ENCODE measurements at places on chromosomes 11 and 22.

DNA sequence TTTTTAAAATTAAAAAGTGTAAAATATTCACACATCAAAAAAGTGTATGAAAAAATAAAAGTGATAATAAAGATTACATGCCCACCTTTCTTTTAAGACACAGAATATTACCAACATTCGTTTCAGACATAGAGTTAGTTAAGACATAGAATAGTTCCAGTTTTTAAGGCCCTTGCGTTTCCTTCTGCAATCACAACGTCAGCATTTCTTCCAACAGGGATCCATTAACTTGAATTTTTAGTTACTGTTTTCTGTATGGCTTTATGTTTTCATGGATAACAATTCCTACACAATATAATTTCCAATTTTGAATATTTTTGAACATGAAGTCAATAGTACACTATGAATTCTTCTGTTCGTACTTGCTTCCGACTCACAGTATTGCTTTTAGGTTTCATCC is 170.8 kb upstream of the C11orf87 start:
- DNase-seq = no peak

GRCh38 chr11:2838091-2838490 is 47.5 kb downstream of the CDKN1C start:
- no peak for DNase-seq

- no peak for DNase-seq
Measured at GRCh38 chr11:19258641-19259230, 18.0 kb upstream of the E2F8 start.

- peak; percentile 81 for DNase-seq
Measured at GRCh38 chr11:57639321-57640067, 10.2 kb downstream of the YPEL4 start.

DNA sequence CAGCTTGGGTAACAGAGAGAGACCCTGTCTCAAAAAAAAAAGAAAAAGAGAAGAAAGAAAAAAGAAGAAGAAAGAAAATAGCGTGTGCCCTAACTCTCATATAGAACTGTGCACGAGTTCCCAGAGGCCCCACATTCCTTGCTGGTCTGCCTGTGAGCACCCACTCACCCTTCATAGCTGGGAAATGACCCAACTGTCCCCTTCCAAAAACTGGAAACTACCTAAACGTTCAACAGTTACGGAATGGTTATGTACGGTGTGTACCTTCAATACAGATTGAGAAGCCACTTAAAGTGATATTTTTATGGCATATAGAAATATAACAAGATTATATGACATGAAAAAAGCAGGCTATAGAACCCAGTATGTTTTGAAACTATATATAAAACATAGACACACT is 82.0 kb downstream of the PARVA start:
- DNase-seq = no peak

GRCh38 chr11:13223112-13223511 is 54.5 kb upstream of the BMAL1 start:
- no peak for DNase-seq

DNA sequence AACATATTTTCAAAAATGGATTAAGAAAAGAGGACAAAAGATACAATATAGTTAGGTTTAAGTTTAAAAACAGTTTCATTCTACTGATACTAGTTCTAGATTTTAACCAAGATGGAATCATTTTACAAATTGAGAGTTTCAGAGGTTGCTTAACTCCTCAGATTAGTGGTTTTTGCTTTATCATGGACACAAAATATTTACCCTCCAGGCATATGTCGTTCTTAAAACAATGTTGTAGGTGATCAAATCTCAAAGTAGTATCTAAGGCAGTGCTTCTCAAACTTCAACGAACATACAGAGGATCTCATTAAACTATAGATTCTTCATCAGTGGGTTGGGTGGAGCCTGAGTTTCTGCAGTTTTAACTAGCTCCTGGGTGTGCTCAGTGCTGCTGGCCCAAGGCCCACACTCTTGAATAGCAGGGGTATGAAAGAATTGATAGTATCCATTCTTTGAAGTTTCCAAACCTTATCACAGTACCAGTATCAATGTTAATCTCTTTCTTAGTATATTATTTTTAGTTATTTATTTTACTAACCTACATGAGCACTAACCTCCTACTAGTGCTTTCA is 48.0 kb downstream of the YAP1 start:
- no peak for DNase-seq

- peak; percentile 1 for DNase-seq
Measured at GRCh38 chr11:30960387-30960992, 374.3 kb upstream of the MPPED2 start.

DNA sequence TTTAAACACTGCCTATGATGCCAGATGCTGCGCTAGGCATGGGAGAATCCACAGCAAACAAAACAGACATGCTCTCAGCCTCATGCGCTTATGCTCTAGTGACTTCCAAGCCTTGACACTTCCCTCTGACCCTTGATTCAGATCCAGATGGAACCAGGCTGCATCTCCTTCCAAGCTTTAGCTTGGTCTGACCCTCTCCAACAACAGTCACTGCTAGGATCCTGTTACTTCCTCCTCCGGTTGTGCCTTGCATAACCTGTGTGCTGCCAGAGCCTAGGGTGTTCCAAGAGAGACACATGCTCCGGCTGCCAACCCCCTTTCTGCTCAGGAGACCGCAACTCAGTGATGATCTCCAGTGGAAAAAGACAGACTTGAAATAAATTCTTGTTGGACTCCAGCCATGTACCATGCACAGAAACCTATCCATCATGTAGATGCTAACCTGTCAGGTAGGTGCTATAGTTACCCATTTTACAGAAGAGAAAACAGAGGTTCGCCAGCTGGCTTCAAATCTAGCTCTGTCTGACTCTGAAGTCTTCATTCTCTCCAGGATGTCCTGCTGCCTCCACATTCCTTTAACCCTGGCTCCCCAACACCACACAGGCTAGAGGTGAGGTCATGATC is 136.3 kb upstream of the TEAD1 start:
- DNase-seq = no peak

DNA sequence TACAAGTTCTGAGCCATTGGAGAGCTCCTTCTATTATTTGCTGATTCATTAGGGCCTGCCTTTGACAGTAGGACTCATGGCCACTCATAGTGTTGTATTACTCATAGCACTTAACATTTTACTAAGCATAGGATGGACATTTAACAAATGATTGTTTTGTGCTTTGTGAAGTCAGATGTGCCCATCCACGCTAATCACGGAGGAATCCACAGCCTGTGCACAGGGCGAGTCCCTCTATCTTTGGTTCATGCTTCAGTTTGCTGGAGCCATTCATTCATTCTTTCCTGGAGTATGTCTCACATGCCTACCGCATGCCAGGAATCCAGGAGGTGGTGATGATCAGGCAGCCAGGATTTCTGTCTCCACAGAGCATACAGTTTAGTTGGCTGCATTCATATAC is 254.1 kb downstream of the NTM start:
- no peak for DNase-seq

GRCh38 chr11:61855939-61856680 is 28.0 kb downstream of the FADS2 start:
- no peak for DNase-seq

DNA sequence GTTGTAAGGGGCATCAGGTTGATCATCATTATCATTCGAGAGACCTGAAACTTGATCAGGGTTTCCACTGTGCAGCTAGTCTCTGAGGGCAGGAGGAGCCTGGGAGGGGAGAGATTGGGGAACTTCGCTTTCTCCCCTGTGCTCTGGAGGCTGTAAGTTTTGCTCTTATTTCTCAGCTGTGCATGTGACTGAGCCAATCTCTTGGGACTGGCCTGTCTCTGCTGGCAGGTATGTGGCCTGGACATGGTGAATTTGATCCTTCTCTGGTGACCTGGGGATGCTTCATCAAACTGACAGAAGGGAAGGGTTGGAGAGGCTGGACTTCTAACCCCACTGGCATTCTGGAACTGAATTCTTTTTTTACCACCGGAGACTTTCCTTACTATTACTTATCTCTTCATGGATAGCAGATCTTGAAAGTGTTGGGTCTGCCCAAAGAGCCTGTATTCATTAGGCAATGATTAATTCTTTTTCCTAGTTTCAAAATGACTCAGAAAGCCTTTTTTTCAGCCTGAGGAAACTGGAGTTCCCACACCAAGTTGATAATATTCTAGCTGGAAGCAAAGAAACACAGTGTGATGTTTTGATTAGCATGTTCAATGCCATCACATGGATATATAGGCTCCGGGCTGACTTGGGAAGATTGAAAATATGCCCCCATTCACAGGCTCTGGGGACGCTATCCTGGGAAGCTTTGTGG is 36.5 kb downstream of the TSPAN18 start:
- peak; percentile 77 for DNase-seq

DNA sequence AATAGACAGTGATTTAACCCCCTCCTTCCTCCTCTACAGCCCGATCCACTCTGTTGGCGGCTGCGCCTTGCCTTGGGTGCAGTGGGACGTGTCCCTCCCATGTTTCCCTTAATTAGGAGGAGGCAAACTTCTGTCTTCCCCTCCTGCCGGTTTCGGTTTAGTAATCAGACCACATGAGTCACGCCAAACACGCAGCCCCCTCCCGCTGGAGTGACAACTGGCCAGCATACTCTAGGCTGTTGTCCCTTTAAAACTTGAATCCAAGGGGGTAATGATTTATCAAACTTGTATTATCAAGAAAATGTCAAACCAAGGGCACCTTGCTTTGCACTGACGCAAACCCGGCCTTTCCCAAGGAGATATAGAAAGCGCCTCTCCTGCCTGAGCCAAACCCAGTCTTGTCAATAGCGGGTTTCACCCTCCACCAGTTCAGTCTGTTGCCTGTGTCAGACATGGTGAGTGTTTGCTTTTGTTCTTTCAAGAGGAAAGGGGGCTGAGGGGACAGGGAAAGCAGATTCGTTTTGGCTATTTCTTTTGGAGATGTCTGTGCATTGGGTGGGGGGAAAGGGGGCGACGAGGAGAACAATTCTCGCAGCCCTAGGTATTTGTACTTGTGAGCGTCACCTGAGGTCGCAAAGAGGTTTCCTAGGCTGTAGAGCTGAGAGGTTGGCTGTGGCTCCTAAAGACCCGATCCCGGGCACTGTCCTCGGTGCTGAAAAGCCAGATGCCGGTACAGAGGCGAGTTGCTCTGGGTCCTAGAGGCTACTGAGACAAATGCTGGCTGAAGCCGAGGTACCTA is at the start of gene SLC6A5:
TSS of gene SLC6A5 (plus strand) at position 388 of the 799 bp plus-strand sequence. CDS start at position 453, 65 bp downstream.
- peak; percentile 19 for DNase-seq

DNA sequence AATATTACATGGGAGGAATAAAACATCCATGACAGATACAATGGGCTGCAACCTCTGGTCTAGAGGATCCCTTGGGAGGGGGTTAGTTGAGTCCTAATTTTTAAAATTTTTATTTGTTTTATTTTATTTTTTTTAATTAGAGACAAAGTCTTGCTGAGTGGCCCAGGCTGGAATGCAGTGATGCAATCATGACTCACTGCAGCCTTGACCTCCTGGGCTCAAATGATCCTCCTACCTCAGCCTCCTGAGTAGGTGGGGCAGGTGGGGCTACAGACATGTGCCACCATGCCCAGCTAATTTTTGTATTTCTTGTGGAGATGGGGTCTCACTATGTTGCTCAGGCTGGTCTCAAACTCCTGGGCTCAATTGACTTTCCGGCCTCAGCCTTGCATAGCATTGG is 43.1 kb downstream of the FDX1 start:
- DNase-seq = peak; percentile 29

- DNase-seq = no peak
Measured at GRCh38 chr11:124075841-124076651, 34.9 kb upstream of the OR10G7 start.

- DNase-seq = no peak
Measured at GRCh38 chr11:119180729-119181676, 4.3 kb upstream of the NHERF4 start.

DNA sequence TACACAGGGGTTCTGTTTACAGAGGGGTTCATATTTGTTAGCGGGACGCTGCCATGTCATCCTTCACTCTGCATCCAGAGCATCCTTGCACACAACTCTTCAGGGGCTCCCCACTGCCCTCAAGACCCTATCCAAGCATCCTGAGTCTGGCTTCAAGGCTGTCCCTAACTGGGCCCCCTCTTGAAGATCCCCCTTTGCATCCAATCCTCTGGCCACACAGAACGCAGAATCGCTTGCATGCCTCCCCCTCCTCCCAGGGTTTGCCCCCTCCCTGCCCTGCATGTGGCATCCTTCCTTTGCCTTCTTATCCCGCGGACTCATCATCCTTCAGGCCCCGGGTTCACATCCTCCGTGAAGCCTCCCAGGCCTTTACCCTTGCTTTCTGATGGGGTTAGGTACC is 18.6 kb downstream of the C1QTNF6 start:
- DNase-seq = no peak

DNA sequence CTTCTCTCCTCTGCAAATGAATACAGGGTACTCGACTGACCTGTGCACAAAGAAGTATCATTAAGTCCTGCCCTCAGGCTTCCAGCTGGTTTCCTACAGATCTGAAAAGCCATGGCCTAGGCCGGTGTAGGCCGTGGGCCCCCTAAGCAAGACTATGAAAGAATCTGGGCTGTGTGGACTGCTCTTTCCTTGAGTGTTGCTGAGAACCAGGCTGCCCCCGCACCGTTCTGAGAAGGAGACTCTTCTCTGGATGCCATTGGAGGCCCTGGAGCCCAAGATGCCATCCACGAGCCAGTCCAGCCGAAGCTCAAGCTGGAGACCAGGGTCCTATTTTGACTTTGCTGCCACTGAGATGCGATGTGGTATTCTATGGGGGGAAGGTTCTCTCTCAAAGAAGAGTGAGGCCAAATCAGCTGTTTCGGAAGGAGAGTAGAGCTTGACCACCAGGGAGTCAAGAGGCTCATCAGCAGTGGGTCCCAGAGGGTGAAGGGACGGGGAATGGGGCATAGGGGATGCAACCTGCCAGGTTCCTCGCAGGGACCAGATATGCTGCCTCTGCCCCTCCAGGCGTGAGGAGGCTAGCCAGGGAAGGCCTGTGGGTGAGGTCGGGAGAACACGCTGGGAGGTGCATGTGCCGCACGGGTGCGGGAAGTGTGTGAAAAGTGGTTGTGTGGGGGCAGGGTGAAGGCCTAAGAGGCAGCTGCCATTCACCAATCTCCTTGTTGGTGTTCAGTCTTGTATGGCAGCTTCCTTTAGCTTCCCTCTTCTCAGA is 96.4 kb upstream of the B3GAT1 start:
- no peak for DNase-seq

DNA sequence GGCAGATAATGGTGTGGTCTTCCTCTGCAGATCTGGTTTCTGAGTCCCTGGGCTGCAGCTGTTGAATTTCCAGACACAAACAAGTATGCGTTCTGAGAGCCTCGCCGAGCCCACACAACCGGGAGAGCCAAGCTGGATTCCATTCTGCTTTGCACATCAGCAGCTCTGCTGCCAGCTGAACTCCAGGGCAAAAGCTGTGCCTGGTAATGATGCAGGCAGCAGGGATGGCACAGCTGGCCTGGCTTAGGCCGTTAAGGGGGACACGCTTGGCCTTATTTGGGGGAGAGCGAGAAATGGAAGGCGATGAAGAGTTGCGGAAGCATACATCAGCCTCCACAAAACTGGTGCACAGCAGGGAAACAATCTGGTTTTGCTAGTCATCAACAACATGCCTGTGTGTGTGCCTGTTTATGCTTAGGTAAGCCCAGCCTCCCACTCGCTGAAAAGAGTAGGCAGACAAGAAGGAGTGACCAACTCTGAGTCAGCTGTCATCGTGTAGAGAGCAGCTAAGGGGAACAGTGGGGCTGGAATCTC is 25.1 kb downstream of the ADAMTS8 start:
- DNase-seq = peak; percentile 90

GRCh38 chr11:70506986-70507385 is 108.7 kb downstream of the CTTN start:
- DNase-seq = no peak

- DNase-seq = peak; percentile 77
Measured at GRCh38 chr11:95788921-95789505, 569 bp downstream of the FAM76B start.
